AG04449 (cell line): ENCODE measurements at places on chromosomes 13 and 19.

- DNase-seq = no peak
These were observed 2.7 kb downstream of the TBC1D4 start for GRCh38 chr13:75479102-75479740.

DNA sequence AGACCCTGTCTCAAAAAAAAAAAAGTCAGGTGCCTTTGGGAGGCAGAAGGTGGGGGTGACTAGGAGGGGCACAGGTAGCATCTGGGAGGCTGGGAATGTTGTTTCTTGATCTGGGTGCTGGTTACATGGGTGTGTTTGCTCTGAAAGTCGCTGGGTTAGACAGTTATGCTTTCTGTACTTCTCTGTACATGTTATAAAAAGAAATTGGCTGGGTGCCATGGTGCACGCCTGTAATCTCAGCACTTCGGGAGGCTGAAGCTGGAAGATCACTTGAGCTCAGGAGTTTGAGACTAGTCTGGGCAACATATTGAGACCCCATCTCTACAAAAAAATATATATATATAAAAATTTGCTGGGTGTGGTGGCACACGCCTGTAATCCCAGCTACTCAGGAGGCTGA lies 15.1 kb downstream of the NOSIP start:
- DNase-seq = no peak

DNA sequence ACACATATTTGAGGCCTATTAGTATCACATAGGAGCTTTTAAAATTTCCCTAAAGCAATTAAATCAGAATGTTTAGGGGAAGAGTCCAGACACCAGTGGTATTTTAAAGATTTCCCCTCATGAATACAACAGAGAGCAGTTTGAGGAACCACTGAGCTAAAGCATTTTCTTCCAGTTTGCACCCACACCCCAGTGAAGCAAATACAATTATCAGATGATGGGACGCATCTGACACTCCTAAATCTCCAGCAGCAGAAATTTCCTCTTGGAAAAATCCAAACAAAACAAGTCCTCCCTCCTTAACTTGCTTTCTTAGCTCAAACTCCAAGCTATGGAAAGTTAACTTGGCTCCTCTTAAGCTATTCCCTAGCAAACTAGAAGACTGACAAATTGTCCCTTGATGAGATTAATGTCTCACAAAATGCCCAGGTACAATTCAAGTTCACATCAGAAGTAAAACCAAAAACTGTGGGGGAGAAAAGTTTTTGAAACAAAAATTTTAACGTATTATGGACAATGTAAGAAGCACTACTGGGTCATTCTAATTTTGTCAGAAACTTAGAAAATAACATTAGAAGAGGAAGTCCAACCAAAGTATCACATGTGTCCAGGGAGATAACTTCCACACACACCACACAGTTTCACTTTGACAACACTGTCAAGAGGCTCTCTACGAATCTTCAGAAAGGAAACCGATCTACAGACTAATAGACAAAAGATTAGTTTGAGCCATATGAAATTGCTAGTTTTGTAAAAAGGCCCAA lies 74.1 kb downstream of the ABCC4 start:
- DNase-seq = no peak

DNA sequence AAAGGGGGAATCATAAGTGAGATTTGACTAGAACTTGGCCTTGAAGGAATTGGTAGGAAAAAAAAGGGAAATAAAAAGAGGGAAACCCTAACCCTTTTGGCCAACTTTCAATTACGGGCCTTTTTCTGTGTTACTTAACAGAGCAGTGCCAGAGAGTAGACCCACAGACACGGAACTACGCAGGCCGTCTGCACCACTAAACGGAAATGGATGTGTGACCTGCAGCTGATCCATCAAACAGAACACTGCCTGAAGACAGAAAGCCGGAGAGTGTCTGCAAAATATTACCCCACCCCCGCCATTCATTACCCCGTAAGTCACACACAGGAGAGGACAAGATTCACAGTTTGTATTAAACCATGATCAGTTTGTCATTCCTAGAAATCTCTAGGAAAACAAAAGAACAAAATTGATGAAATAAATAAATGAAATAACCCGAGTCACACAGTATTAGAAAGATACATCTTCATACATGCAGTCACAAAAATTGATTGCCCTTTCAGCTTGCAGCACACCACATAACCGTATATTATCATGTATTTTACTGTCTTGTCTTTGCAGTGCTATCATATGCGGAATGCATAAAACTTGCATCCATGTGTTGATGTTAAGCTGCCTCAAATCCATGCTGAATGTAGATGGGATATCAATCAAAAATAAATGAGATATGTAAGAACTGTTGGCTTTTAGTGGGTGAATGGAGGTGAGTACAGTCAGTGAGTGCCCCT lies 424.7 kb downstream of the IRS2 start:
- DNase-seq = no peak

DNA sequence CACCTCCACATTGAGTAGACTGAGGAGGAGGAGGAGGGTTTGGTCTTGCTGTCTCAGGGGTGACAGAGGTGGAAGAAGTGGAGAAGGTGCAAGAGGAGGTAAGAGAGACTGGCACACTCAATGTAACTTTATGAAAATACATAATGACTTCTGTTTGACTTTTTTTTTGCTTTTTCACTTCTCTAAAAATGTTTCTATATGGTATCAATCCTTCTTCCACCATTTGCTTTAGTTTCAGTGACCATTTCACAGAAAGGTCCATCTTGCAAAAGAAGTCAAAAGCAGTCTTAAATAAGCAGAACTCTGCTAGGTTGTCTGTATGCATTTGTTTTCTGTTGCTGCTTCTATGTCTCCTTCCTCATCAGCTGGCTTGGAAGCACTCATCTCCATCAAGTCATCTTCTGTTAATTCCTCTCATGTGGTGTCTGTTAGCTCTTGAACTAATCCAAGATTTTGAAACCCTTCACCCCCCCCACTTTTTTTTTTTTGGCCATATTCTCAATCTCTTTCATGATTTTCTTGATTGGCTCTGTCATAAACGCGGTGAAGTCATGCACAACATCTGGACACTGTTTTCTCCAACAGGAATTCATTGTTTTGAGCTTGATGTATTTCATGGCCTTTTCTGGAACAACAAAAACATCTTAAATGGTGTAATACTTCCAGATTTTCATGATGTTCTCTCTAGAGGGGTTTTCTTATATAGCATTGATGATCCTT lies 80.8 kb downstream of the KL start:
- DNase-seq = no peak

DNA sequence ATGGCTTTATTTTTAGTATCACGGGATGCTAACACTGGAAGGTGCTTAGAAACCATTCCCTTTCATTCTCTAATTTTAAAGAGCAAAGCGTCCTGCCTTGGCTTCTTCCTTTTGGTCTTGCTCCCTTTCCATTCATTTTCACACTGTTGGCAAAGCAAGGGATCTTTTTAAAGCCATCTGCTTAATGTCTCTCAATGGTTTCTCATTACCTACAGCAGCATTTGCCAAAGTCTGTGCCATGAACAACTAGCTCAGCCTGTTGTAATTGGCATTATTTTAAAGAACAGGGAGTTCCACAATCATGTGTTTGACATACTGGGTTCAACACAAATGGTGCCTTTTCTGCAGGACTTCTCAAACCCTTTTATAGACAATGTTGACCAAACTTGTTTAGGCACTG lies 444.3 kb downstream of the GPC6 start:
- no peak for DNase-seq

GRCh38 chr19:41276231-41276630 lies 12.1 kb downstream of the HNRNPUL1 start:
- DNase-seq = no peak

GRCh38 chr19:51157265-51157664 lies 15.2 kb downstream of the SIGLEC7 start:
- DNase-seq = no peak
